SW 1271 (cell line): ENCODE measurements at places on chromosomes 7 and 10.

DNA sequence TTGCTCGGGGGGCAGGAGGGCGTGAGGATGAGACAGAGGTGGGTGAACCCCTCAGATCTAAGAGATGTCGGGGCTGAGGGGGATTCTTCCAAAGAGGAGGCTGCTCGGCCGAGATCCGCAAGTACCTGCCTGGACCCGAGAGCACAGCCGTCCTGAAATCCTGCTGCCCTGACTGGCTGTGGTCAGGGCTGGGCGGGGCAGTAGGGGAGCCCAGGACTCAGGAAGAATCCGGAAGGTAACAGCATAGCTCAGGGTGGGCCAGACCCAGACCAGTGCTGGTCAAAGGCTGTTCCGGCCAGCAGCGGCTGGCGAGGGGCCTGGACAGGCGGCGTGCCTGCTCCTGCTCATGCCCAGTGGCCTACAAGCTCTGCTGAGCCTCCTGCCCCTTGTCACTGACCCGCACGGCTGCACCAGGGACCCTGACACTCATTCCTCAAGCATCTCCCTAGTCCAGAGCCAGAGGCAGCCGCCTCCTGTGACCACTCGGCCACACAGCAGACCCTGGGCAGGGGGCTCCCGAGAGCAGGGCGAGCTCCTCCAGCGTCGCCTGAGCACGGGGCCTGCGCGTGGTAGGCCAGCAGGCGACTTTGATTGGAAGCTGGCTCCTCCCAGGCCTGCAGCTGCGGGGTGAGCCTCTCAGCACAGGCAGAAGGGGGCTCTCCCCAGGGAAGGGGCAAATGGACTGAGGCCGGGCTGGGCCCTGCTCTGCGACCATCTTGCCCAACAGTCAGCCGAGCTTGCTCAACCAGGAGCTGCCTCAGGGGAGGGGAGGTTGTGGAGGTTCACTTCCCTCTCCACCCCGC is 3.1 kb upstream of the ADAP1 start:
- DNase-seq = no peak

- DNase-seq = no peak
Measured at GRCh38 chr7:151223728-151224127, 3.3 kb downstream of the ABCF2 start.

DNA sequence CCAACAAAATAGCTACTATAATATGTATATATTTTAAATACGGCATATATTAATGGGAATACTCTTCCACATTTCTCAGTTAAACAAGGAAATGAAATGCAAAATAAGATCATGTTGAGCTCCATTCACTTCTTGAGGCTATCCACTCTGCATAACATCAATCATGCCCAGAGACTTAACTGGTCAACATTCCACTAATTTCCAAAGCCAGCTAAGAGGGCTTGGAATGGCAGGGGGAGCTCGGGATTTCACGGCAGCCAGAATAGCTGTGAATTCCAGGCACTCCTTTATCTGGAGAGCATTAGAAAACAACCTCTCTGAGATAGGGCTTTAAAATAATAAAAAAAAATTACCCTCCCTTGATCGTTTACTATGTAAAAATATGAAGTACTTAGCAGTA is 194.9 kb upstream of the CDCA7L start:
- no peak for DNase-seq

DNA sequence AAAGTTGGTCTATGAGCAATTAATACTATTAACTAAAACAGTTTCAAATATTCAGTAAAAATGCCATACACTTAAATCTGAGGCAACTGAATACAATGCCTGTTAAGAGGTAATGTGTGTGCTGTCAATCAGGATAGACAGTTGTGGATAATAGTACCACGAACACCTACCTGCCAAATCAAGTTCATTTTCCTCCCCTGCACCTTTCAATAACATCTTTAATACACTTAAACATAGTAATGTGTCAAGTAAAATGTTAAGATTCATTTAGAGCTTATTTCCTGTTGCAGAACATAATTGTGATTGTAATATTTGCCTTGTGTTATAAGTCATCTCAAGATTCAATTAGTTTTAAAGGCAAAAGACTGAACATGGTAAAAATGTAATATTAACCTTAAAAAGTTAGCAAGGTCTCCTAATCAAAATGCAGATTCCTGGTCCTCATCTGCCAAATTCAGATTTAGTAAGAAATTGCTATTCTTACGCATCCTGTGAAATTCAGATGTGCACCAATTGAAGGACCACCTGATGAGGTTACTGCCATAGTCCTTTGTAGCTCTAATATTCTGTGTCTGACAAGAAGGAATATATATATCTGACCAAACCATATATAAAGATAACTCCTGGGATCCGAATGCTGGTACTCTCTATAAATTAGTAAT is 37.1 kb downstream of the COL1A2 start:
- no peak for DNase-seq

GRCh38 chr10:31709028-31709427 is 219.6 kb downstream of the ARHGAP12 start:
- DNase-seq = no peak

- DNase-seq = no peak
Measured at GRCh38 chr10:31847515-31847914, 81.1 kb downstream of the ARHGAP12 start.
